ENCODE measurements at places on chromosomes 4 and X.

DNA sequence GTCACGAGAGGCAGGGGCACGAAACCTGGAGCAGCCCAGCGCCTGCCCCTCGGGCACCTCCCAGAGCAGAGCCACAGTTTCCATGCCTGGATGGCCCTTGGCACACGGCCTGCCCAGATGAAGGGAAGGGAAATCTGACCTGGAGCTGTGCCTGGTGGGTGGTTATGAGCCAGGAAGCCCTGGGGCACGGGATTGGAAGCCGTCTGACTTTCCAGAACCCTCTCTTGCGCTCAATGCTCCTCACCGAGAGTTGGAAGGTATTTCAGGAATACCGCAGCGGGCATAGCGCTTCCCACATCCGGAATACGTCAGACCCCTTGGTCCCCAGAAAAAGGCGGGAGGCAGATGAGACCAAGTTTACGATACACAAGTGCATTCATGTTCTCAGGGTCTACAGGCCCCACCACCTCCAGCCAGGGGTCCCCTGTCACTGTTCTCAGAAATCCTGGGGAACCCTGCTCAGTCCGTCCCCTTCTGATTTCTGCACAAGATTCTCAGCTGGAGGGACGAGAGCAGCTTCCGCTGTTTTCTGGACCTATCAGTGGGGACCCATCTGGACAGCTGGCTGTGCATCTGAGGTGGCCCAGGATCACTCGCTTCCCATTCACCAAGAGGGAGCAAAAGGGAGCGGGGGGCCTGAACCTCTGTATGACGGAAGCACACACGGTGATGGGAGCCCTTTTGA, 172.9 kb downstream of the AFAP1 start:
- DNase-seq: no peak

DNA sequence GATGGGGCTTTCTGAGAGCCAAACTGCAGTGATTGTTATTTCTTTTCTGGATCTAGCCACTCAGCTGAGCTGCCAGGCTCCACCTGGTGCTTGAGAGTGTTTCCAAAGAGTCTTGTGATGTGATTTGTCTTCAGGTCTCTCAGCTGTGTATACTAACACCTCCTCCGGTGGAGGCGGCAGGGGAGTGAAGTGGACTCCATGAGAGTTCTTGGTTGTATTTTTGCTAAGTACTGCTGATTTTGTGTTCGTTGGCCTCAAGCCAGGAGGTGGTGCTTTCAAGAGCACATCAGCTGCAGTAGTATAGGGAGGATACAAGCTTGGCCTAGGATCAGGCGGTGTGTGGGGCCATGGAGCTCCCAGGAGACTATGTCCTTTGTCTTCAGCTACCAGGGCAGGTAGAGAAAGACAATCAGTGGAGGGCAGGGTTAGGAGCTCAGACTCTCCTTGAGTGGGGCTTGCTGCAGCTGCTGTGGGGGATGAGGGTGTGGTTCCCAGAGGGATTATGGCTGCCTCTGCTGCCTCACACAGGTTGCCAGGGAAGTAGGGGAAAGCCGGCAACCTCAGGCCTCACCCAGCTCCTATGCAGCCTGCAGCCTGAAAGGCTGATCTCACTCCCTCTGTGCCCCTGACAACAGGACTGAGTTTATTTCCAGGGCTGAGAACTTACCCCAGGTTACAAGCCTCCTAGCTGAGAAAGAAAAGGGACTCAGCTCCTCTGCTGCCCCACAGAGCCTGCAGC, 62.4 kb downstream of the NPFFR2 start:
- no peak for DNase-seq

DNA sequence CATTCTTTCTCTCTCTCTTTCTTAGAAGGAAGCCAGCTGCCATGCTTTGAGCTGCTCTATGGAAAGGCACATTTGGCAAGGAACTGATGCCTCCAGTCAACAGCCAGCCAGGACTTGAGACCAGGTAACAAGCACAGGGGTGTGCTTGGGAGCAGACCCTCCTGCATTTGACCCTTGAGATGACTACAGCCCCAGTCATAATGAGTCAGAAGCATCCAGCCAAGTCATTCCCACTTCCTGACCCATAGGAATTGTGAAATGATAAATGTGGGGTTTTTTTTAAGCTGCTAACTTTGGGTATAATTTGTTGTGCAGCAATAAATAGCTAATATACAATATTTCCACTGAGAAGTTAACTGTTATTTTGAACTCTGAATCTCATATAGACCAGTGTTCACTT, 446.9 kb downstream of the GRXCR1 start:
- DNase-seq: no peak

GRCh38 chr4:110163327-110164069, 34.9 kb downstream of the ELOVL6 start:
- no peak for DNase-seq

GRCh38 chr4:149409555-149409962, 406.1 kb downstream of the IQCM start:
- no peak for DNase-seq

GRCh38 chrX:19893727-19894126, 6.3 kb upstream of the SH3KBP1 start:
- DNase-seq: no peak

Measured in stimulated activated CD4-positive, alpha-beta T cell treated with anti-CD3 and anti-CD28 coated beads, Interleukin-4, amount 100 ng/mL, for 1 hour (primary cell).